ENCODE measurements at places on chromosomes 1 and 21. TPM values are rescaled to one million over a fixed set of nuclear protein-coding genes. Genes with fewer than 3 reads are reported as not detected.
A peak's percentile ranks its signal among the peaks of the same experiment; 100 is the strongest.

Gene TIMM17A
- 94.4 TPM for total RNA-seq

- no peak for DNase-seq
Observed at GRCh38 chr1:157448636-157449035, 103.7 kb downstream of the FCRL5 start.

Gene ADAM15
- 142 TPM for total RNA-seq

DNA sequence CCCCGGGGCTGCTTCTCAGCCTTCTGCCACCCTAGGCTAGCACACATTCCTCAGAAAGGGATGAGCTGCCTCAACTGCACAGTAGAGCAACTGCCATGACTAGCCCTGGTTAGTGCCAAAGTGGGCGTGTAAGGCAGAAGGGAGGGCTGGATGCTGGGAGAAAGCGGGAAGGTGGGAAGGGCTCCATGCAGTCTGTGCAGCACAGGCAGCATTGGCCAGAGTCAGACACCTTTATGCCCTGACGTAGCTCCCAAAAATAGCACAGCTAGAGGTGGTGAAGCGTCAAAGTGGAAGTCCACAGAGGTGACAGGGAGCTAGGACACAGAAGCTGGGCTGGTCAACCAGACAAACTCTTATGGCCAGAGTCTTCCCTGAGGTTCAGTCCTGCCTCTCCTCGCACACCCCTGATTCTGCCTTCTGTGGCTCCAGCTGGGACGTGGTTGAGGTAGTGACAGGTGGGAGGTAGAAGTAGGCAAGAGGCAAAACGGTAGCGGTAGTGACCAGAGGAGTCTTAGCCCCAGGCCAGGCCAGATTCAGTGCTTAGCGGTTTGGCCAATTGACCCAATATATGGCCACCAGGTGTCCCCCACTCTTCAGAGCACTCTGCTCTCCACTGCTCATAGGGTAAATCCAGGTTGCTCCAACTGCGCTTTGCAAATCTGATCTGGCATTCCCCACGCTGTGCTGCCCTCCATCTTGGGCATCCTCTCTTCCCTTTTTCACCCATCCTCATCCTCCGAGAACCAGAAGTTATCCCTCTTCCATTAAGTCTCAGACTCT lies 45.6 kb downstream of the DDX20 start:
- DNase-seq = peak; percentile 52

GRCh38 chr1:50646526-50646925 lies 223.3 kb upstream of the DMRTA2 start:
- no peak for DNase-seq

- DNase-seq = no peak
Observed at GRCh38 chr1:32627596-32628162, 22.7 kb downstream of the ZBTB8OS start.

- peak; percentile 77 for DNase-seq
Observed at GRCh38 chr1:244353551-244354091, 98.1 kb downstream of the ADSS2 start.
